Adrenal gland (tissue), 19 donors: ENCODE measurements at places on chromosomes 5 and 9. TPM values are rescaled to one million over a fixed set of nuclear protein-coding genes. Genes with fewer than 3 reads are reported as not detected.

PCA3 gene
- polyA plus RNA-seq = not detected

ARAP3 gene
- 4.4 TPM for polyA plus RNA-seq

- peak; percentile 34 for DNase-seq
These were observed 60.6 kb downstream of the SHB start for GRCh38 chr9:38008168-38009034.

DNA sequence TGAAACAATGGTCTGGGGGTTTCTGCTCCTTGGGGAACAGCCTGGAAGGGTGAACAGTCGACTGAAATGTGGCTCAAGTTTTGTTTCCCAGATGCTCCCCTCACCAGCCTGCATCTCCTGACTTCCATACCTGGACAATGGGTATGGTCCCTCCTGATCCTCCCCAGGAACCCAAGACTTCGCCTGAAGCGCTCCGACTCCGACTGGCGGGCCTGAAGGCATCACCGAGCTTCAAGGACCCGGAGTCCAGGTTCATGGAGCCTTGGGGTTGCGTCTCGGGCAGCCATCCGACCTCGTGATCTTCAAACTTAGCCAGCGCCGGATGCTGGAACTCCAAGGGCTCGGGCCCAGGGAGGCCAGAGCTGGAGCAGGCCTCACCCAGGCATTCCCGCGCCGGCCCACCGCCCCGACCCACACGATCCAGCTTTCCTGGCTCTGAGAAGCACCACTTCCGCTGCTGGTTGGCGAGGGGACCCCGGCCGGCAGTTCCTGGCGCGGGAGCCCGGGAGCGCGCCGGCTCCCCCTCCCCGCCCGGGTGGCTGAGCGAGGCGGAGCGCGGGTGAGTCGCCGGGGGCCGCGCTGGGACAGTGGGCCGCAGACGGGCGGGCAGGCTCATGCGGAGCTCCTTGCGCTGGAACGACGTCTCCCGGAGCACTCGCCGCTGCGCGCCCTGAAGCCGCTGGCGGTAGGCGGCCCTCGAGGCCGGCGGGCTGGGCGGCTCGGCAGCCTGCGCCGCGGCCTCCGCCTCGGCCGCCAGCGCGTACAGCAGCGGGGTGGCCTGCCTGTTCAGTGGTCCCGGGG is 5.2 kb downstream of the SHROOM1 start:
- no peak for DNase-seq

- peak; percentile 31 for DNase-seq
These were observed 572 bp downstream of the ZDHHC21 start for GRCh38 chr9:14692470-14693250.

SLC6A18 gene
- polyA plus RNA-seq = not detected

- peak; percentile 16 for DNase-seq
These were observed 978 bp upstream of the UBE2B start for GRCh38 chr5:134370311-134370870.

- DNase-seq = no peak
These were observed 476 bp upstream of the DTWD2 start for GRCh38 chr5:118988866-118989180.

- no peak for DNase-seq
These were observed 96.7 kb upstream of the RETREG1 start for GRCh38 chr5:16713386-16713928.

PNPLA7 gene
- polyA plus RNA-seq = 64.1 TPM

- DNase-seq = peak; percentile 52
These were observed at the start of gene MEGF10 for GRCh38 chr5:127290019-127290945. Gene MEGF10 (plus strand): TSS chr5:127290796. CDS start chr5:127331309, 40,513 bp downstream.

- DNase-seq = no peak
These were observed 118.1 kb upstream of the TARS1 start for GRCh38 chr5:33322632-33323031.

DNA sequence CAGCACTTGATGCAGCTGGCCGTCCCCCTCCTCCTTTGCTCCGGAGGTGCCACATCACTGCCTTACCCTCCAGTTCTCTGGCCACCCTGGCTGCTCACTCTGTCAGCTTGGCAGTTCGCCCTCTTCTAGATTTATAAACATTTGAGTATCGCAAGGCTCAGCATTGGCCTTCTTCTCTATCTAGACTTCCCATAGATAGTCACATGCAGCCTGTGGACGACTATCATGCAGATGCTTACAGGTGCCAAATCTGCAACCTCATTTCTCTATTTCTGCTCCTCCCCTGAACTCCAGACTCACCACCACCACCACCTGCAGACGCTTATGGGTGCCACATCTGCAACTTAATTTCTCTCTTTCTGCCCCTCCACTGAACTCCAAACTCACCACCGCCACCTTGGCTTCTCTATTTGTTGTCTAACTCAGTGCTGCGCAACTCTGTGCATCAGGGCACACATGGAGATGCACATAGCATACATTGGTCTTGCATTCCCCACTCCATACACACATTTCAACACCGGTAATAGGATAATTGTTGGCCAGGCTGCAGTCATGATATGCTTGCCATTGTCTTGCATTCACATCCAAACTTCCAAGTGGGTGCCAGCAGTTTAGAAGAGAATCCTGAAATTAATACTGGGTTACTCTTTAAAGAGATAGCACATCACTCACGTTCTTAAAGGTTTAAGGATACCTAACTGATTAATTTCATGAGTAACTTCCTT is 1.9 kb upstream of the DAP start:
- no peak for DNase-seq

DNA sequence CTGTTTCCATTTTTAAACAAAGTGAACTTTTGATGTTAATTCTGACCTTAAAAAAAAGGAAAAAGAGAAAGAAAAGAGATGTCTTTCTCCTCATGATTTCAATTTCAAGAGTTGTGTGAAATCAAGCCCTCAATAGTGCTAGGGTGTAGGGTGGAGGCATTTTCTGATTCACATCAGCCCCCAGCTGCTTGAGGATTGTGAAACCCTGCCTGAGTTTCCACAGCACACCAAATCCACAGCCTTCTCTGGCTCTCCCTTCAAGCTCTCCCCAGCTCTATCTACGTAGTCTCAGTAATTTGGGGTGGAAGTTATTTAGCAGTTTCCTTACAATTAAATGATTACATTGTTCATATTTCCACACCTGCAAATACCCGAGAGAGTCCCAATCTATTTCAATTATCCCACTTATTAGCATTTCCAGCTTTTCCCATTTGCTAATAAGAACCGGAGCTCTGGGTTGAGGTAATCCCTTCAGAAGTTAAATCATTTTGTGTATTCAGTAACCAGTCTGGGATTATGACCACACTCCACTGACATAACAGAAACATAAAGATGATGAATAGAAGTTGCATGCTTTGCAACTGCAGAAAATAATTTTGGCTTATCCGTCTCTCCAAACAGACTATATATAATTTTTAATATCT is 54.9 kb downstream of the MTX3 start:
- peak; percentile 63 for DNase-seq

DNA sequence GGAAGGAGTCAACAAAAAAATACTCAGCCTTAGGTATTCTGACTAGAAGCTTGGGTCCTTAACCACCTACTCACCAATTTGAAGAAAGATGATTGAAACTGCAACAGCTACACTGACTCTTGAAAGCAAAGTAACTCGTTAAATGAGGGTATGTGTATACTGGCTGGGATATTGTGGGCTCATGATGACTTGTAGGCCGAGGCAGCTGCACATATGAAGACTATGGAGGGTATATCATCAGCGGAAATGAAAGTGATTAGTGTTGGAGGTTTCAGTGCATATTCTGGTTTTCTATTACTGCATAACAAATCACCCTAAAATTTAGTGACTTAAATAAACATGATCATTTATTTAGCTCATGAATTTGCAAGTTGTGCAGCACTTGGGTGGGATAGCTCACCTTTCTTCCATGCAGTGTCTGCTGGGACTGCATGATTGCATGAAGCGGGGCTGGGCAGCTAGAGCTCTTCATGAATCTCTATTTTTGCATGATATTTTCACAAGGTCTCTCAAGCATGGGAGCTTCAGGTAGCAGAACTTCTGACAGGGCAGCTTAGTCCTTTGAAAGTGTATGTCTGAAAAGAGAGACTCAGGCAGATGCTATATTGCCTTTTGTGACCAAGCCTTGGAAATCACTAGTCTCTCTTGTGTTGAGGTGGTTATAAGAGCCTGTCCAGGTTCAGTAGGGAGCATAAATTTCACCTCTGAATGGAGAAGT is 96.1 kb upstream of the CDKN2B start:
- DNase-seq = no peak

- DNase-seq = peak; percentile 66
These were observed 144.6 kb downstream of the CETN3 start for GRCh38 chr5:90264689-90265544.

GRCh38 chr5:140044041-140044440 is 942 bp upstream of the NRG2 start:
- no peak for DNase-seq

DNA sequence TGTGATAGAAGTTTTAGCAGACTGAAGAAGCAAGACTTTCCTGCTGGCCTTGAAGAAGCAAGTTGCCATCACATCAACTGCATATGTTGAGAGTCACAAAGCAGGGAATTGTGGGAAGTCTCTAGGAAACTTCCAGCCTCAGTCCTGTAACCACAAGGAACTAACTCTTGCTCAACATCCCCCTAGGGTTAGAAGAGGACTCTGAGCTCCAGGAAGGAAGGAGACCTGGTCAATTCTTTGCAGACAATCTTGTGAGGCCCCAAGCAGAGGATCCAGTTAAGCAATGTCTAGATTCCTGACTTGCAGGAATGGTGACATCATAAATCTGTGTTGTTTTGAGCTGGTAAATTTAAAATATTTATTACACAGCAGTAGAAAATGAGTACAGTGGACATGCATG is 18.6 kb upstream of the ZNF366 start:
- no peak for DNase-seq

- DNase-seq = no peak
These were observed 4.9 kb upstream of the IFNB1 start for GRCh38 chr9:21082671-21083070.

GRCh38 chr5:88727705-88728313 is 155.2 kb downstream of the MEF2C start:
- no peak for DNase-seq

DNA sequence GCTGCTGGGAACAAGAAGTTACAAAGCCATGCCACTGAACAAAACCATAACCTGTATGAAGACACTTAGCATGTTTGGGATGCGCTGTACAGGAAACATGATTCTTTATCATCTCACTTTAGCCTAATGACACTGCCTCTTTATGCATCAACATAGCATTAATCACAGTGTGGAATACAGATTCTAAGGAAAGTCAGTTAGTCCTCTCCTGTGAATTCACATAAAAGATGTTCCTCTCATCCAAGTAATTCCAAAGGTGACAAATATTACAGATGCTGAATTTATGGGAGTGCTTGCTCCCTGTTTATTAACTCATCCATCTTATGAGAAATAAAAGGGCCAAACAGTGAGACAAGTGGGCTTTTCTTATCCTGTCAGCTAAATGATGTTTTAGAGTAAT is 1677.7 kb downstream of the EFNA5 start:
- DNase-seq = no peak

DNA sequence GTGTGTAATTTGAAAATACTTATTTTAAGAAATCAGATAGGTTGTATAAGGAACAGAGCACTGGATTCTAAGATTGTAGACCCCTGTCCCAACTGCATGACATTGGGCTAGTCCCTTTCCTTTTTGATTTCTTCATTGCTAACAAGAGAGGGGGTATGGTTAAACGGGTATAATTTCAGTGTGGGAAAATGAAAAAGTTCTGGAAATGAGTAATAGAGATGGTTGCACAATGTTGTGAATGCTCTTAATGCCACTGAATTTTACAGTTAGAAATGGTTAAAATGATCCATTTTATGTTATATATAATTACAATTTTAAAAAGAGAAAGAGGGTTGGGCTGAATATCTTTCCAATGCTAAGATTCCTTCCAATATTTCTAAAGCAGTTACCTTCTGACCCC is 103.3 kb upstream of the LHFPL2 start:
- DNase-seq = no peak

DNA sequence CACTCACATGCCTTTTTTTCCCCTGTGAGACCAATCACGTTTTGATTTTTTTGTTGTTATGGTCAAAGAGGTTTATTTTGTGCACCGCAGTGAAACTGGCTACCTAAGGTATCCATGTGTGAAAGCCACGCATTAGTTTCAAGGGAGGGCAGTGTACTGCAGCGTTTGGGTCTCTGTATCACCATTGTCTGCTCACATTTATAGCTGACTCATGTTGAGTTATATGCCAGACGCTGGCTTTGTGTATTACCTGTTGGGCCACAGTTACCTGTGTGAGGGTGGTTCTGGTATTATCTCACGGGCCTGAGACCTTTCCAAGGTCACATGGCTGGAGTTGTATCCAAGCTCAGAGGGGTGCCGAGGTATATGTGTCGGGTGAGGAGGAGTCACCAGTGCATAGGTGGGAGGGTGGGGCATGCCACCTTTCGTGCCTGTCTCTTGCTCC is 75.8 kb downstream of the ARHGAP26 start:
- no peak for DNase-seq

DNA sequence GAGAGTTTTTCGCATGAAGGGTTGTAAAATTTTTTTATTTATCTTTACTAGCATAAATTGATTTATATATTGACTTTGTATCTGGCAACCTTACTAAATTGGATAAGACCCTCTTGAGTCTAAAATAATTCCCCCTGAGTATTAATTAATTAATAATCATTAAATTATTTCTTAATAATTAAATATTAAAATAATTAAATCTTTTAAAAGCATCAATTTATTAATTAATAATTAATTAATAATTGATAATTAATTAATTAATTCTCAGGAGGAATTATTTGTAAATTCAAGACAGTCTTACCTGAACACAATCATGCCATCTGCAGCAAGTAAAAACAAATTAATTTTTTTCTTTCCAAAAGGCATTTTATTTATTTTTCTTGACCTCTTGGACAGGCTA is 370.4 kb upstream of the PTPRD start:
- no peak for DNase-seq
